ENCODE measurements at places on chromosomes 12 and 14.
A peak's percentile ranks its signal among the peaks of the same experiment; 100 is the strongest.

DNA sequence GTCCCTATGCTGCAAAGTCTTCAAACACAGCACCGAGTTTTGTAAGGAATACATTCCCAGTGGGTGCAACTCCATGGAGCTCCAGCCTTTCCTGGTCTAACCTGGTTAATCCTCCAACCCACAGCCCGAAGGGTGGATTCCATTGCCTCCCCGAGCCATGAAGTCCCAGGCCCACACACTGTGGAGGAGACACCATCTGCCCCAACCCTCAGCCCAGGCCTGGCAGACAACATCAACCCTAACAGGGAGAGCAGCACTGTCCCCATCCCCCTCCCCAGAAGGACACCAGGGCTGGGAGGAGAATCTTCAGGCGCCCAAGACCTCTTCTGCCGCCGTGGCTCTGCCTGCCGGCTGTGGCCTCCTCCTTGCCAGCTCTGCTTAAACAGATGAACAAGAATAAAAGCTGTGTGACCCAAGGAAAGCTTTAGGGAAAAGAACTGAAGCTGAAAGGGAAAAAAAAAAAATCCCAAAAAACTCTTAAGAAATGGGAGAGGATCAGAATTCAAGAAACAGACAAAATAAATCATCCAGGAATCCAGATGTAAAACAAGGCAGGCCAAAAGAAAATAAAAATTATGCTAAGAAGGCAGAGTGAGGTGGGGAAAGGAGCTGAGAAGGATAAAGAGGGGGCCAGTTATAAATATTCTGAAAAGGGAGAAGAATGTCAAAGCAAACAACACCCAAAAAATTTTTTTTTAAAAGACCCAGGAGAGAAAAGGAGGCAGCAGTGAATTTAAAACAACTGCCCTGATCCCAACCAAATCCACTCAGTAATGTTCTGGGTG lies 16.0 kb upstream of the ZFP36L1 start:
- DNase-seq = no peak

DNA sequence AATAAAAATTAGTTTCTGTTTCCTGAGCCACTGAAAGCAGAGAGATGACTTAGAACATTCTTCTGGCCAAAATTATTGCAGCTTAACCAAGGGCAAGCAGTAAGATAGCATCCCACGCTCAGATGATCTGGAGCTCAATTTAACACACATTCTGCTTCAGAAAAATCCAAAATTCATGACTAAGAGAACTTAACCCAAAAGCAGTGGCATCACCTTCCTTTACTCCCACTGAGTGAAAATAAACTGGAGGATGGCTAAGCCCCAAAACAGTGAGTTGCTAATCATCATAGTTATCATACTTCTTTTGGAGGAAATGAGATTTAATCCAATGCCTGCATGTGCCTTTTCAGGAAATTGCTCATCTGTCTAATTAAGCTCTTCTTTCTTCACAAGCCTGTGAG lies 195.4 kb downstream of the DUSP6 start:
- no peak for DNase-seq

GRCh38 chr14:32932302-32932913 lies 6.3 kb upstream of the NPAS3 start:
- no peak for DNase-seq

DNA sequence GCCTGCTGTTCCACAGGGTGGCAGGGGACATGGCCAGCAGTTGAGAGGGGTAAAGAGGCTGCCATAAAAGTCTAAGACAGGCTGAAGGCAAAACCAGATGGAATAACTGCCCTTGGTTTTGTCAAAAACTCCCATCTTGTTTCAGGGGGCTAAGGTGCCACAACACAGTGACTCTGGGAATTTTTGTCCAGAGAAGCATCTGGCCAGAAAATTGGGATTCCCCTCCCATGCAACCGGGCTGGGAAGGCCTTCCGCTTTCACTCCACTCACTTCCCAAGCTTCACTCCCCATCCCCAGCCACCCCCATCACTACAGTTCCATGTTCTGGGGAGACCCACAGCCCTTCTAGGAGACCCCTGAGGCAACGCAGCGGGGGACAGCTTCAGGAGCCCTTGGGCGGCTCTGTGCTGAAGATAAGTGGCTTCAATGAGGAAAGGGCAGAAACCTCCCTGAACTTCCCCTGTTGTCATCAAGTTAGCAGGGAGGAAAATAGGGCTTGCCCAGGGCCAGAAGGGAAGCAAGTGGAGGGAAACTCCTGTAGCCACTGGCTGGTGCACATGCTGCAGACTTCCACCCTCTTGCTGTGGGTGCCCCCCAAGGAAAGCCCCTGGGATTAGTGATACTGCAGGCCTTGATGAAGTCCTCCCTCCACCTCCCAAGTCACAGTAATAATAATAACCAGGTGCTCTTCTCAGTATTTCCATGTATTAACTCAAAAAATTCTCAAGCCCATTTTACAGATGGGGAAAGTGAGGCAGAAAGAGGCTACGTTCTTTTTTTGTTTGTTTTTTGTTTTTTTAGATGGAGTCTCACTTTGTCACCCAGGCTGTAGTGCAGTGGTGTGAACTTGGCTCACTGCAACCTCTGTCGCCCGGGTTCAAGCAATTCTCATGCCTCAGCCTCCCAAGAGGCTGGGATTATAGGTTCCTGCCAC lies 6.0 kb downstream of the TMEM229B start:
- no peak for DNase-seq

DNA sequence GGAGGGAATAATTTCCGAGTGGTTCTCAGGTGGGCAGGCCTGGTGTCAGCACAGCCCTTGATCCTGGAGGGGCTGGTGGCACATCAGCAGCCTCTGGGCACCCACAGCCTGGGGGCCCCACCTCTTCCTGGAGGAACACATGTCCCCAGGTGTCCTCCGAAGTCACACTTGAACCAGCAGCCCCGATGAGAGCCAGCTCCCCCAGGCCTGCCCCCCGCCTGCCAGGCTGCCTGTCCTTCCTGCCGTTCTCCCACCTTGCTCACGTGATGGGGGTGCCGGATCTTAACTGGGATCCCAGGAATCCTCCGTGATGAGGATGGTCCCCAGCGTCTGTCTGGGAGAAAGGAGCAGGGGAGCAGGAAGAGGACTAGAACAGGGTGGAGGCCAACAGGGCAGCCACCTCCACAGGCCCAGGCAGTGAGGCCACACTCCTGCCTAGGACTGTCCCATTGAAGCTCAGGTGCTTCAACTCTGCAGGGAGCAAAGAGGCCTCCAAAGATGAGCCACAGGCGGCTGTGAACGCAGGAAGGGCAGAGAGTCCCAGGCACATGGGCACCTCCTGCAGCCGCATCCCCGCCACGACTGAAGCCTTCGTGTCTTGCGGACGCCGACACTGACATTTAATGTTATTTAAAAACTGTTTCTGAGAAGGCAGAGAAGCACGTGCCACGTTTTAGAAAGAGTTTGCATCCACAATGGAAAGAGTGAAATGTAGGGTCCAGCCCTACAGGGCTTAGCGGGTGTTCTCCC lies 77.5 kb downstream of the GALNT9 start:
- no peak for DNase-seq

DNA sequence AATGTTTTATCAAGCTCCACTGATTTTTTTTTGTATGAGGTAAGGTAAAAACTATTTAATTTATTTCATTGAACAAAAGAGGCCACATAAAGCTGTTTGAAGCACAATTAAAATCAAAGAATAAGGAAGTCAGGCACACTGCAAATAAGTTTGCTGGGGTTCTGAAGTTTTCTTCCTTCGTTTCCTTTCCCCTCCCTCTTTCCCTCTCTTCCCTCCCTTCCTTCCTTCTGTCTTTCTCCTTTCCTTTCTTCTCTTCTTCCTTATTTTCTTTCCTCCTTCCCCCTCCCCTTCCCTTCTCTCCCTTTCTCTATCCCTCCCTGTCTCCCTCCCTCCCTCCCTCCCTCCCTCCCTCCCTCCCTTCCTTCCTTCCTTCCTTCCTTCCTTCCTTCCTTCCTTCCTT lies 78.7 kb downstream of the ALX1 start:
- no peak for DNase-seq

DNA sequence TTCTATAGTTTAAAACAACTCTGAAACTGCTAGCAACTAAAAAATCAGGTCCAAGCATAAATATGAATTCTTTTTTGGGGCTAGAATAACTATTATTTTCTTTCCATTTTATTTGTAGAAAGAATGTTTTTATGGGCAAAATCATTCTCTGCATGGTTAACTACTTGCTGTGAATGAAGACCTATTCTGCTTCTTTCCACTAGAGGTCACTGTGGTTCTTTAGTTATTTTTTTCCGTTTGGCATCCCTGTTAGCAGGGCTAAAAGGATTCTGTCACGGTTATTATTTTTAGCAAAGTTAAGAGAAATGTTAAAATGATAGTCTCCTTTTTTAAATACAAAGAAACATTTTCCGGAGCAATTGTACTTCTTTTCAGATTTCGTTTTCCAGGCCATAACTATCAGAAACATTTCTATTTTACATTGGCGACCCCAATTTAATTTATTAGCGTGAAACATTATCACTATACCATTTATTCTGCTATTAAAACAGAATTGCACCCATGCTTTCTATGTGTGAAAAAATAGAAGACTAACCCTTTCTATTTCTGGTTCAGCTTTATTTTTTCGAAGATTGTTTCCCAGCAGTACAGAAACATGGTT lies 404.8 kb downstream of the ATP23 start:
- DNase-seq = no peak

DNA sequence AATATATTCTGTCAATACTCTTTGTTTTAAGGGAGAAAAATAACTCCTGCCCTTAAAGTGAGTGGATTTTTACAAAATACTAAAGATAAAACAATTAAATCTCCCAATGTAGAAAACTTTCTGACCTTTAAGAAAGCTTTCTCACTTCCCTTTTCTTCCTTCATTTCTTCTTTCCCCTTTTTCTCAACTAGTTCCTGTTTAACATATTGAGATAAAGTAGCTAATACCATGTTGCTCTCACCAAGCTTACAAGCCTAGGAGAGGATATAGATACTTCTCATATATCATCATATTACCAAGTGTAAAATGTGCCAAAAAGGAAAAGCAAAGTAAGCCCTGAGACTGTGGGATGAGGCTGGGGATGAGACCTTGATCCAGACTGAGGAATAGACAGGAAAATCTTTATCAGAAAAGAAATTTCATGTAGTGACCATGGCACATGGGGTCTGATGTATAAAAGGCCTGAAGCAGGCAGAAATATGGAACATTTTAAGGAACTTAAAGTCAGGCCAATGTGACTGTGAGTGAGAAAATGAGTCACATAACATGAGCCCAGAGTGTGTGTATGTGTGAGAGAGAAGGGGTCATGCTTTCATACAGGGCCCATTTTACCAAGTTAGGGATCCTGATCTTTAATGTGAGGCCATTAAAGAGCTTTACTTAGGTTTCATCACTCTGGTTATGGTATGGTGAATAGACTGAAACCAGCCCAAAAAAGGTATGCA lies 1.6 kb upstream of the RPL10L start:
- DNase-seq = no peak

GRCh38 chr12:33253178-33253577 lies 186.4 kb downstream of the SYT10 start:
- no peak for DNase-seq

- DNase-seq = no peak
These were observed 124.2 kb upstream of the TSPAN8 start for GRCh38 chr12:71282020-71282419.

DNA sequence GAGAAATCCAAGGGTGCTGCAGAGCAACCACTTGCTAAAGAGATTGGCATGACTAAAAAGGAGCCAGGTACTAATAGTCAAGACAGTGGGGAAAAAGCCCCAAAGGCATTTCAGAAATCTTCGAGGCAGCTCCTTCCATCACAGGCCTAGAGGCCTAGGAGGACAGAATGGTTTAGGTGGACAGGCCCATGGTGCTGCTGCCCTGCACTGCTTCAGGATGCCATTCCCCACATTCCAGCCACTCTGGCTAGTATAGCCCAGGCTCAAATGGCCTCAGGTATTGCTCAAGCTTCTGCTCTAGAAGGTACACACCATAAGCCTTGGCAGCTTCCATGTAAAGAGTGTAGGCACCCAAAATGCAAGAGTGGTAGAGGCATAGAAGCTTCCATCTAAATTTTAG lies 92.9 kb downstream of the RPAP3 start:
- DNase-seq = no peak

GRCh38 chr14:88044776-88045446 lies 40.0 kb downstream of the GPR65 start:
- no peak for DNase-seq

- DNase-seq = no peak
These were observed 10.7 kb downstream of the NR1H4 start for GRCh38 chr12:100484183-100484886.

- no peak for DNase-seq
These were observed 23.7 kb downstream of the PLXNC1 start for GRCh38 chr12:94172031-94172430.

DNA sequence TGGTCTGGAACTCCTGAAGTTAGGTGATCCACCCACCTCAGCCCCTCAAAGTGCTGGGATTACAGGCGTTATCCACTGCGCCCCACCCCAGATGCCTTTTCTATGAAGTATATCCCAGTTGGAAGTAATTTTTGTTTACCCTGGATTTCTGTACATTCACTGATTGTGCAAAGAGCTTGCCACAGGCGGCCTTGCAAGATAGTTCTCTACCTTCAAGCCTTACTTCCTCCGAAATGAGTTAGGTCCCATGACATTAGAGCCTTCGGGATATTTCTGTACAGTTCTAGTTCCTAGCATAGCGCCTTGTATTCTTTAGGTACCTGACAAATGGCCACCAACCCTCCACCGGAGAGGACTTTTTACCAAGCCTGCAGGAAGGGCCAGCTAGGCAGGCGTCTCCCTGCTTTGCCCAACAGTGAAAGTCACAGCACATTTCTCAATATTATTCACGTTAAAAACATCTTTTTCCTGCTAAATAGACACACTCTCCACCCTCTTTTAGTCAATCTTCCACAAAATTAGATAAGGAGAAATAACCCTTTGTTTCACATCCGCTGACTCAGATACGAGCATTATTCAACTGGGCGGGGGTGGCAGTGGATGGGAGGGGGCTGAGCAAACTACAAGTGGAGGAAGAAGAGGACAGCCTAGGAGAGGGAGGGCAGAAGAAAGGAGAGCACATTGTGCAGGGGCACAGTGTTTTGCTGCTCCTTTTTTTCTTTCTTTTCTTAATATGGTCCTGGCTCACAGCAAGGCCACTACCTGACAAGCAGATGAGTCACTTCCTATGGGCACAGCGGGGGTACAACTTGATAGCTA lies 40.0 kb upstream of the CAPRIN2 start:
- DNase-seq = peak; percentile 5

- DNase-seq = no peak
These were observed 21.8 kb upstream of the ATXN7L3B start for GRCh38 chr12:74515849-74516248.

- DNase-seq = no peak
These were observed 11.0 kb downstream of the ZNF219 start for GRCh38 chr14:21087294-21088091.

DNA sequence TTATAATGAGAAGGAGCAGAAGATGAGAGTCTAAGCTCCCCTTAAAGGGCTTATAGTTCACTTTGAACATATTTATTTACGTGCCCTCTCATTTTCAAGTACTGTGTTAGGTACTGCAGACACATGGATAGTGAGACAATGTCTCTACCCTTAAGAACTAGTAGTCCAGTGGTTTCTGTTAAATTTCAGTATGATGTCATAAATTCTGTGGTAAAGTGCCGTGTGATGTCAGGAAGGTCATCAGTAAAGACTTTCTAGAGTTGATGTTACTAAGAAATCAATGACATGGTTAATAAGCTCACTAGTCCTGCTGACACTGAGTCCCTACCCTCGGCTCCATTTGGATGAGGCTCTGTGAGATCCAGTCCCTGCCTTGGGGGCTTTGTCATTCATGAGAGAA lies 475.6 kb downstream of the ZFP36L1 start:
- DNase-seq = no peak

Data from stimulated activated CD8-positive, alpha-beta memory T cell treated with anti-CD3 and anti-CD28 coated beads, Interleukin-7, amount 100 ng/mL, for 24 hours (primary cell).